ENCODE measurements at places on chromosomes 7 and 10.

DNA sequence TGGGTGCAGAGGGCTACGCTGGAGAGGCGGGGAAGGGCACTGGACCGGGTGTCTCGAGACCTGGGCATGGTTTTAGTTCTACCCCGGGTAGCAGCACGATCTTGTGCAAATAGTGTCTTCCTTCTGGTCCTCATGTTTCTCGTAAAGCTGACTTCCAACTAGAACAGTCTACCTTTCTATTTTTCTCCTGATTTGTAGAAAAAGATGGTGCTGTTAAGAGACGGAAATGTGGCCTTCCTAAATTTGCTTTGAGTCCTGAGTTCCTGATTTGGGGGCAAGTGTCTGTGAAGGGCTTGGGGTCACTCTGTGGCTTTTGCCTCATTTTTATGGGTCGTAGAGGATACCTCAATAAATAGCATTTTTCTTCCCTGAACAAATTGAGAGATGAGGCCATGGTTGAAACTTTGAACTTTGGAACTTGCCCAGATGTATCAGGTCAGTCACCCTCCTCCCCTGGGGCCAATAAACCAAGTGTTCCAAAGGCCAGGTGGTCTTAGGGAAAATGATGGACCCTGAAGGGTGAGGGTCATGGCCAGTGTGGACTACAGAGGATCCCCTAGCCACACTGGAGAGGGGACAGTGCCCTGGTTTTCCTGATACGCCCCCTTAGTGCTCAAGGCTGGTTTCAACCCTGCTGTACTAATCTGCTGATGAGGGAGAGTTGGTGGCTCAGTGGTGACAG, 45.2 kb downstream of the GRK5 start:
- no peak for DNase-seq

GRCh38 chr7:150450491-150451001, at the start of gene GIMAP8:
GIMAP8 (plus strand) TSS chr7:150450630; CDS start chr7:150466699, 16,069 bp downstream.
- DNase-seq, result peak; percentile 89

DNA sequence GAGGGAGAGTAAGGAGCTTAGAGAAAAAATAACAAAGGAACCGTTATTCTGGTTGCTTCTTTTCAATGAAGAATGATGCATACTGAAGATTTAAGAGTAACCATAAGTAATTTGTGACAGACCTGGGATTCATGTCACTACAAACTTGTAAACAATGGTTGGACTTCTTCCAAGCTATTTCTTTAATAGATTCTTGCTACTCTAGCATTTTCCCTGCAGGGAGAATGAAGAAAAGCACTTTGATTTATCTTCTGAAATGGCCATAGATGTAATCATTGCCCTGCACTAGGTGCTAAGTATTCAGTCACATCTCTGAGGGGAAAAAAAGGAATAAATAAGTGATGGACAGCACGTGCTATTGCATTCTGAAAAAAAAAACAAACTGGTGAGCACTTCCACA, 606.6 kb upstream of the LRRN3 start:
- no peak for DNase-seq

DNA sequence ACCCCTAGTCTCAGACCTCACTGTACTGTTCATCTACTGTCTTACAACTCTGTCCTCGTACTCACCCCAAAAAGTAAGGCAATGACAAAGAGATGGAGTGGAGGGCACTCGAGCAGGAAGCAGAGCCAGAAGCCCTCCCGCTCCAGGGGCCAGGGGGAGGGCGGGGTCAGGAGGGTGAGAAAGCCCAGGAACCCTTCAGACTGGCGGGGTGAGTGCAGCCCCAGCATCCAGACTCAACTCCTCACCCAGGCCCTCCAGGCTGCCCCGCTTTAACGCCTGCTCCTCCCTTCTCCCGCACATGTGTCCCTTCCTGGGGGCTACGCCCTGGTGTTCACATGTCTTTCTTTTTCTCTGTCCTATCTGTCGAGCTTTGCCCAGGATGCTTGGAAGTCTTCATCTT, 66.1 kb downstream of the CALML3 start:
- no peak for DNase-seq

GRCh38 chr7:105656922-105657521, 75.7 kb upstream of the EFCAB10 start:
- no peak for DNase-seq

DNA sequence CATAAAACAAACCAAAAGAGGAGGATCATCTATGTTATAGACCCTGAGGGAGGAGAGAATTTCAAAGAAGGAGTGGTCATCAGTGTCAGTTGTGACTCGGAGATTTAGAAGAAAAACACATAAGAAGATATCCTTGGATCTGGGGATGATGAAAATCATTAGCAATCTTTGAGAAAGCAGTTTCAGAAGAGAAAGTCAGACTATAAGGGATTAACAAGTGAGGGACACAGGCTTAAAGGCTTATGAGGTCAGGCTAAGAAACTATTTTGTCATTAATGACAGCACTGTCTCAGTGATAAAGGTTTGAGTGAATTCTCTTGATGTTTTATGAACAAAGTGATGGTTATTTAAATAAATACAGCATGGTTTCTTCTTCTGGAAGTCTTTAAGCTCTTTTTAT, 6.1 kb upstream of the GPR85 start:
- no peak for DNase-seq

GRCh38 chr7:148633761-148634160, 43.2 kb downstream of the C7orf33 start:
- DNase-seq, result no peak

DNA sequence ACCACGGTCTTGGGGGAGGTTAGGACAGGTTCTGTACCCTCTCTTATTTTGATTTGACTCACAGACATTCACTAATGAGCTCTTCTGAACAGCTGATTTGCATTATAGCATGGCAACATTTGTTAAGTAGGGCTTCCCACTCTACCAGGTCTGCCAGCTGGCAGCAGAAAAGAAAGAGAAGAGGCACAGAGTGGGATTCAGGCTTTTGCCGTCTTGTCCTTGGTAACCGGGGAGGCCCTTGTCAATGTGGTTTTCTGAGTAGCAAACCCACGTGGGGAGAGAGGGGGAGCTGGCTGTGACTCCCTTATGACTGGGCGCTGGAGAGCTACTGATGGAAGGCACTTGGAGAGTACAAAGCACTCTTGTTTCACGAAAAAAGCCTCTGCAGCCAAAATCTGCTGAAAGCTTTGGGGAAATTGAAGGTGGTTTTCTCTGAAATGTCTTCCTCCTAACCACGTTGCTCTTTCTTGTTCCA, 355.3 kb upstream of the GALNT17 start:
- no peak for DNase-seq

- DNase-seq, result peak; percentile 86
These were observed 237.2 kb downstream of the TCF7L2 start for GRCh38 chr10:113187063-113187777.

DNA sequence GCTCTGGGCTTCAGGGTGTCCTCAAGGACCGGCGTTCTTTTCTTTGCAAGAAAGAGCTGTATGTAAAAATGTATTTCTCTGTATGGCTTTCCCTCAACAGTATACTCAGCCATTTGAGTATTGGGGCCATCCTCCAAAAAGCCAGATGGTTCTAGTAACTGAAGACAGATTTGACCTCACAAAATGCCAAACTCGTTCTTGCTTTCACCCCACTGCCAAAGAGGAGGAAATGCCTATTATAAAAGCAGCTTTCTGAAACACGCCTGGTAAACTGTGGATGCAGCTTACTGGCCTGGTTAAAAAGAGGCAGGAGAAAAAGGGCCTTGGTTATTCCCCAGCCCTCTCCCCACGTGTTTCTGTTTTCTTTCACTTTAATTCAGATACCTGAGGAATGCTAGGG, 7.7 kb upstream of the HTR5A start:
- no peak for DNase-seq

DNA sequence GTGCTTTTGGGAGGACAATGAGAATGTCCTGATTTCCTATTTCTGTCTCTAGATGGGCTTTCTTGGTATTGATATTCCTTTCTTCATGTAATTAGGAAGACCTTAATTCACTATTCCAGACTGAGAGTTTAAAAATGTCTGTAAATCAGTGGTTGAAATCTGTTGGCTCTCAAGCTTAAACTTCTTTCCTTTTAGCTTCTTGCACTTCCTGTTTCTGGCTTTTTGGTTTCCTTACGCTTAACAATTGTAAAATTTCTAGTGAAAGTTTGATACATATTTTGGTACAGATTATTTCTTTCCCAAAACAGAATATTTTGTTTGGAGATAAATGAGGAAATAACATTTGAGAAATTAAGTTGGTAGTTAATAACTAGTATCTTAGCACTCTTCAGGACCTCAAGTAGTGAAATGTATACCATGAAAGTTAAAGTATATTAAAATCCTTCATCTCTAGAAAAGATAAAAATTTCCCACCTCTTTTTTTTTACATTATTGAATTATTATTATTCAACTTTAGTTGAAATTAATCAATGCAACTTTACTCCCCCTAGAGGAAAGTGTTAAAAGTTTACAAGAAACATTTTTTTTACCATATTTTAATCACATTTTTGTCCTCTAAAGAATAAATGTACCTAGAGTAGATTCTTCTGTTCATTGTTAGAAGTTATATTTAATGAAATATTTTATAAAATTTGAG, 137.2 kb downstream of the PHTF2 start:
- DNase-seq, result no peak

DNA sequence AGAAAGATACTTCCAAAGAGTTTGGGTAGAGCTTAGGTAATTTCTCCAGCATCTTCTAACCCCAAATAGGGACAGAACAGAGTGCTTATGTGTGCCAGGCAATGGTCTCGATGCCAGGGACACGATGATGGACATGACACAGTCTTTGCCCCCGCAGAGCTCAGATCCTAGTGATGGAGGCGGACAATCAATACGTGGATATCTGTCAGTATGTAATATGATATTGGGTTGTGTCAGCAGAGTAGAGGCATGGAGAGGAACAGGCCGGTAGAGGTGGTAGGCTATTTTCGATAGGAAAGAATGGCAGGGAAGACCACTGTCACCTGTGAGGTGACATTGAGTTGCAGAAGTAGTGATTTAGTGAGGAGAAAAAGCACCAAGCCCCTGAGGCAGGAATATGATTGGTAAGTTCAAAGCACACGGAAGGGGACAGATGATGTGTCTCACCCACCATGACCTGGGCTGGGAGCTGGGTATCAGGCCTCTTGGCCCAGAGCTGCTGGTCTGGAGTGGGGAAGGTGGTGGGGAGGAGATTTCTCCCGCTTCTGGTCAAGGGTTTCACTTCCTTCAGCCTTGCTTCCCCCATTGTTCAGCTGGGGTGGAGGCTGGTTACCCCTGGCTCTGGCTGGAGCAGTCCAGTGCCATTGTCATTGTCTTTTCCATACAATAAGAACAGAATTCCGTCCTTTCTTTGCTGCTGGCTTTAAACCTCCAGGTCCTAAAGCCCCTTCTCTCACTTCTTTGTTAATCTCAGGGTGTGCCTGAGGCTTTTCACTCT, 36.0 kb upstream of the SRGN start:
- DNase-seq, result no peak

GRCh38 chr7:92925876-92926696, 89.7 kb upstream of the CDK6 start:
- DNase-seq, result no peak

- no peak for DNase-seq
These were observed 22.3 kb upstream of the FAM133B start for GRCh38 chr7:92612501-92612900.

- no peak for DNase-seq
These were observed 141.9 kb downstream of the CACNB2 start for GRCh38 chr10:18282094-18282493.

DNA sequence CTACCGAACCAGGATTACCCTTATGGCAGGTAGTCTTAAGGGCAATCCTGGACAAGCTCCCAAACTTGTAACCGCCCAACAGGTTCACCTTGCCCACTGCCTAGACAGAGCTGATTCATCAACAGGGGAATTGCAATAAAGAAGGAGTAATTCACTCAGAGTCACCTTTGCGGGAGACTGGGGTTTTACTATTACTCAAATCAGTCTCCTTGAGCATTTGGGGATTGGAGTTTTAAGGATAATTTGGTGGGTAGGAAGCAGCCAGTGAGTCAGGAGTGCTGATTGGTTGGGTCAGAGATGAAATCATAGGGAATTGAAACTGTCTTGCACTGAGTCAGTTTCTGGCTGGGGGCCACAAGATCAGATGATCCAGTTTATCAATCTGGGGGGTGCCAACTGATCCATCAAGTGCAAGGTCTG, 25.3 kb downstream of the HK1 start:
- no peak for DNase-seq

- no peak for DNase-seq
These were observed 111.1 kb downstream of the RNF216 start for GRCh38 chr7:5670183-5670935.

DNA sequence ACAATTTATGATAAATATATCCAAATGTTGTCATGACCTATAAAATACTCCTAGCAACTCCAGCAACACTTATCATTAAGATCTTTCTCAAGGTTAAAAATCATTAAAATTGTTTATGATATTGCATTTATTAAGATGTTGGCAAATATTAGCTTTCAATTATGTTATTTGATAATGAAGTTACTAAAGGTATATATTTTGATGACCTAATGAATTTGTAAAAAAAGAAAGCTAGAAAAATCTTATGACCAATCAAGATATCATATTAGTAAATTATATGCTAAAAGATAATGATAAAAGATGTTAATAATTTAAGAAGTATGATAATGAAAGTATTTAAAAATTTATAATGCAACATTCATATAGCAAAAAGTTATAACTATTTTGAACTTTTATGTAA, 66.3 kb upstream of the RAB18 start:
- no peak for DNase-seq

DNA sequence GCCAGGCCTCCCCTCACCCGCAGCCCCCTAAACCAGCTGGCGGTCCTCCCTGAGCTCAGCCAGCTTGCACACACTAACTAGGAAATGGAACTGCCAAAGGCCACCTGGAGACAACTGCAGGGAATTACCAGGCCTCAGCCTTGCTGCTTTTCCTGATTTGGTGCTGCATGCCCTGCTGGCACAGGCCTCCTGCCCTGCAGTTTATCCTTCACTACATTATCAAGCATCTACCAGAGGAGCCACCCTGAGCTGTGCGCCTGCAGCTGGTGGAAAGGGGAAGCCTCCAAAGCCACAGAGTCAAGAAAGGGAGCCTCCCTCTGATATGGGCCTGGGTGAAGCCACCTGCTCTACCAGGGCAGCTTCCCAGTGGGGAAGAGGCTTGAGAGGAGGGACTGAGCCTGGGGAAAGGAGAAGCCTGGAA, 139.8 kb downstream of the GRID1 start:
- DNase-seq, result no peak

GRCh38 chr7:2282185-2282751, 32.0 kb downstream of the SNX8 start:
- no peak for DNase-seq

DNA sequence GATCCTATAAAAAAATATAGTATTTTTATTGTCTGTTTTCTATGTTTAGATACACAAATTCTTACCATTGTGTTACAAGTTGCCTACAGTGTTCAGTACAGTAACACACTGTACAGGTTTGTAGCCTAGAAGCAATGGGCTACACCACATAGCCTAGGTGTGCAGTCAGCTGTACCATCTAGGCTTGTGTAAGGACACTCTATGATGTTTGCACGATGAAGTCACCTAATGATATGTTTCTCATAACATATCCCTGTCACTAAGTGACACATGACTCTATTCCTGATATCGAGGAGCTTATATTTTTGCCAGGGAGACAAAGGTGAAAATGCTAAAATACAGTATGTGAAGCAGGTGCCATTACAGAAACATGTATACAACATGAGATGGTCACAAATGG, 18.6 kb downstream of the ZNF25 start:
- no peak for DNase-seq

GRCh38 chr10:124707144-124707467, 37.1 kb downstream of the FAM53B start:
- peak; percentile 13 for DNase-seq

GRCh38 chr7:128137181-128137580, 103.9 kb upstream of the LEP start:
- no peak for DNase-seq

GRCh38 chr10:94240491-94240890, 122.2 kb downstream of the NOC3L start:
- no peak for DNase-seq
